ENCODE measurements at places on chromosomes 4 and X.

DNA sequence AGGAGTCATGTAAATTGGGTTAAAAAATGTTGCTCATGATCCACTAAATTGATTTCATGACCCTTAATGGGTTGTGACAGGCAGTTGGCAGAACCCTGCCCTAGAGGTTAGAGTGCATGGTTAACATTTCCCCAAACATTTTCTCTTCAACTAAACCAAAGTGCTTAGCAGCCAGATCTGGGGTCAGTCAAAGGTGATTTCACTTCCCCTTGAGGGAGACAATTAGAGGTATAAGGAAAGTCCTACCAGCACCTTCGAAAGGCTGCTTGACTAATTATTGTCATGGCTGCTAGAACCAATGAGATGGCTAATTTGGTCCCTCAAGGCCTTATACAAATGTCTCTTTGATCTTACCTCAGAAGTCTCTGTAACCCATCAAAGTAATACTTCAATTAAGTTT, 30.9 kb upstream of the INTS6L start:
- DNase-seq: no peak

- DNase-seq: no peak
Measured at GRCh38 chrX:92230628-92231027, 451.5 kb downstream of the PCDH11X start.

DNA sequence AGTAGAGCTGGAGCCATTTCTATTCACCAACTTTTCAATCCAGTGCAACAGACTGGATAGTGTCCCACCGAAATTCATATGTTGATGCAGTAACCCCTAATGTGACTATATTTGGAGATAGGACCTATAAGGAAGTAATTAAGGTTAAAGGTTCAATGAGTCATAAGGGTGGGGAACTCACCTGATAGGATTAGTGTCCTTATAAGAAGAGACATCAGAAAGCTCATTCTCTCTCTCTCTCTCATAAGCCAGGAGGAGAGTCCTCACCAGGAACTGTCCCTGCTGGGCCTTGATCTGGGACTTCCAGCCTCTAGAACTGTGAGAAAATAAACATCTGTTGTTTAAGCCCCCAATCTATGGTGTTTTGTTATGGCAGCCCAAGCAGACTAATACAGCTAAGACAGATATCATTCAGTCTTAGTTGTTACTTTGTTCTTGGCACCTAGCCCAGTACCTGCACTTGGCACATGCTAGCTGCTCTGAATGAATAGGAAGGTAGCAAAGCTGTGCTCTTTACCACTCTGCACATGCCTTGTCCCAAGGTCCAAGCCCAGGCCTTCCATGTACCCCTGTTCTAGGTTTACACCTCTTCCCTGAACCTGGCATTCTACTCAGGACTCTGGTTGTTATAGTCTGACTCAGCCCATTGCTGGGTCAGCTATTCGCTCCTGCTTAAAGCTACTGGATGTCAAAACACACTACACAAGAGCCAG, 19.2 kb upstream of the BRS3 start:
- no peak for DNase-seq

DNA sequence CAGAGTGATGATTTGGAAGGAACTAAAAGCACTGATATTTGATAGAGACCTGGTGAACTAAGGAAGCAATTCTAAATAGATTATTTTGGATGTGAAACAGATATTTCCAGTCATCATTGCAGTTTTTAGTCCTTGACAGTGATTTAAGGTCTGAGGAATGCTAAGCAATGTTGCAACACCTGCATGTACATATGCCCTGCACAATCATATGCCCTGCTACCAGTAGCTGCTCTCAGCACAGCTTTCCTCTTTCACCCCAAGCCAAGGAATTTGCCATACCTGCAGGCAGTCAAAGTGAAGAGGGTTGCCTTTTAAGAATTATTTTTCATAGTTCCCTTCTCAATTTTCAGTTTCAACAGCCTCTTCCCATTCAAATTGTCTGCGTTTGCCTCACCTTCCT, 8.7 kb upstream of the FAM47A start:
- no peak for DNase-seq

GRCh38 chr4:47222276-47222675, 190.9 kb downstream of the GABRB1 start:
- DNase-seq: no peak
